ENCODE measurements at places on chromosomes 6 and 20.

DNA sequence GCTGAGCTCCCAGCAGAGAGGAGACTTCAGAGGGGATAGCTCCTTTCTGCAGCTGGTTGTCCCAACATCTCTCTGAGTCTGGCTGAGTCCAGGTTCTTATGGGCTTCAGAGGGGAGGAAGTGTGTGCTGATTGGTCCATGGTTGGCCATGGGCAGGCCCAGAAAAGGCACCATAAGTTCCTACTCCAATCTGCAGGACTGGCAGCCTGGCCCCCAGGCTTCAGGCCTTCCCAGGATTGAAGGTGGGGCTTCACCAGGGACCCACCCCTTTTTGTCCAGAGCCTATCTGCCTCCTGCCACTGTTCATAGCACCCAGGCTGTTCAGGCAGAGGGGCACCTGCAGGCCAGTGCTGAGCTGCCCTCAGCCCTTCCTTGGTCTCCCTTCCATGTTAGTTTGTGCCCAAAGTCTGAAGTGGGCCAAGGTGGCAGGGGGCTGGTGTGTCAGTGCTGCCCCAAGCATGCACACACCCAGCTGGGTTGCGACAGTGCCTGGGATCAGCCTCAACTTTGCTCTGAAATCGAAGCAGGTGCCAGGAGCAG lies 21.6 kb upstream of the TOP1 start:
- peaks cover 36% of the 10 kb centered on the region for H3K4me1 ChIP-seq
- H3K36me3 ChIP-seq, result no peaks in the 10 kb centered on the region
- H3K27me3 ChIP-seq, result no peaks in the 10 kb centered on the region
- DNase-seq, result no peak
- H3K4me3 ChIP-seq, result no peak overlapping the region
- no peak overlapping the region for H3K27ac ChIP-seq

DNA sequence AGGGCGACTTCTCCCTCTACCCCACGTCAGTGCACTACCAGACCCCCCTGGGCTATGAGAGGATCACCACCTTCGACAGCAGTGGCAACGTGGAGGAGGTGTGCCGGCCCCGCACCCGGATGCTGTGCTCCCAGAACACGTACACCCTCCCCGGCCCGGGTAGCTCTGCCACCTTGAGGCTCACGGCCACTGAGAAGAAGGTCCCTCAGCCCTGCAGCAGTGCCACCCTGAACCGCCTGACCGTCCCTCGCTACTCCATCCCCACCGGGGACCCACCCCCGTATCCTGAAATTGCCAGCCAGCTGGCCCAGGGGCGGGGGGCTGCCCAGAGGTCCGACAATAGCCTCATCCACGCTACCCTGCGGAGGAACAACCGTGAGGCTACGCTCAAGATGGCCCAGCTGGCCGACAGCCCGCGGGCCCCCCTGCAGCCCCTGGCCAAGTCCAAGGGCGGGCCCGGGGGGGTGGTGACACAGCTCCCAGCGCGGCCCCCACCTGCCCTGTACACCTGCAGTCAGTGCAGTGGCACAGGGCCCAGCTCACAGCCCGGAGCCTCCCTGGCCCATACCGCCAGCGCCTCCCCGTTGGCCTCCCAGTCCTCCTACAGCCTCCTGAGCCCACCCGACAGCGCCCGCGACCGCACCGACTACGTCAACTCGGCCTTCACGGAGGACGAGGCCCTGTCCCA lies 57.5 kb upstream of the TMEM181 start:
- no peaks in the 10 kb centered on the region for H3K4me1 ChIP-seq
- no peaks in the 10 kb centered on the region for H3K27me3 ChIP-seq
- DNase-seq, result no peak
- no peak overlapping the region for H3K27ac ChIP-seq
- peaks cover 11% of the 10 kb centered on the region for H3K36me3 ChIP-seq

- no peak for DNase-seq
- no peaks in the 10 kb centered on the region for H3K36me3 ChIP-seq
- H3K27ac ChIP-seq, result no peak overlapping the region
- no peak overlapping the region for H3K4me3 ChIP-seq
- H3K4me1 ChIP-seq, result no peaks in the 10 kb centered on the region
Measured at GRCh38 chr6:113009682-113010081, 662.6 kb downstream of the RFPL4B start.

DNA sequence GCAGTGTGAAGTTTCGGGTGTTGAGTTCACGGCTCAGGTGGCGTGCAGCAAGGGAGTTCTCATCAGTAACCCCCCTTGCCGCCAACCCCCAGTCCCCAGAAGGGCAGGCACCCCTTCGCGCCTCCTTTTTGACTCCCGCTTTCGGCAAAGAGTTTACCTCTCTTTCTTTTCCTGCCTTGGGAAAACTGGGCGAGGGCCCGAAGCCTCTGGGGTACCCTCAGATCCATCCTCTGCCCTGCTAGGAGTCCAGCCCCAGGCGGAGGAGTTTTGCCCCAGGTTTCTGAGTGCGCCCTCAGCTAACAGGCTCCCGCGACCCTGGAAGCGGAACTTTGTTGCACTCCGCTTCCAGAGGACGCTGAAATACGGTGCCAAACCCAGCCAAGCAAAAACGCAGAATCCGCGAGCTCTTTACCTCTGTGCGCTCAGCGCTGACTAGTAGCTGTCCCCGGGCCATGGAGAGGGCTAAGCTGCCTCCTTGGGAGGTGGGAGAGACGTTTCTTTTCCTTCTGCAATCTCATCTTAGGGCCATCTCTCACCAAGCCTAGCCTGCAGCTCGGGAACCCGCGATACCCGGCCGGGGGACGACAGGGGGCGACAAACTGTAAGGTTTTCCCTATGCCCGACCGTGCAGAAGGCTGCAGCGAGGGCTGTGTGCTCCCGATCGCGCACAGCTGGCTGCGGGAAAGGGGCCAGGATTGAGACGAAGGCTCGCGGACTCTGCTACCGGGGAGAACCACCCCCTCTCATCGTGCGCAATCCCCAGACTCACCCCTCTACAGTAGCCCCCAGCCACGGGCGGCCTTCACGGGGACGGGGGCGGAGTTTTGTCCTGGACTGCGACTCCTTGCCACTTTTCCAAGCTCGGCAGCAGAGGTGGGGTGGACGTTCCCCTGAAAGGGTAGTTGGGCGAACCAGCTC lies 2.7 kb upstream of the PAX1 start:
- H3K36me3 ChIP-seq, result no peaks in the 10 kb centered on the region
- no peak overlapping the region for H3K27ac ChIP-seq
- no peaks in the 10 kb centered on the region for H3K4me1 ChIP-seq
- H3K4me3 ChIP-seq, result no peak overlapping the region

DNA sequence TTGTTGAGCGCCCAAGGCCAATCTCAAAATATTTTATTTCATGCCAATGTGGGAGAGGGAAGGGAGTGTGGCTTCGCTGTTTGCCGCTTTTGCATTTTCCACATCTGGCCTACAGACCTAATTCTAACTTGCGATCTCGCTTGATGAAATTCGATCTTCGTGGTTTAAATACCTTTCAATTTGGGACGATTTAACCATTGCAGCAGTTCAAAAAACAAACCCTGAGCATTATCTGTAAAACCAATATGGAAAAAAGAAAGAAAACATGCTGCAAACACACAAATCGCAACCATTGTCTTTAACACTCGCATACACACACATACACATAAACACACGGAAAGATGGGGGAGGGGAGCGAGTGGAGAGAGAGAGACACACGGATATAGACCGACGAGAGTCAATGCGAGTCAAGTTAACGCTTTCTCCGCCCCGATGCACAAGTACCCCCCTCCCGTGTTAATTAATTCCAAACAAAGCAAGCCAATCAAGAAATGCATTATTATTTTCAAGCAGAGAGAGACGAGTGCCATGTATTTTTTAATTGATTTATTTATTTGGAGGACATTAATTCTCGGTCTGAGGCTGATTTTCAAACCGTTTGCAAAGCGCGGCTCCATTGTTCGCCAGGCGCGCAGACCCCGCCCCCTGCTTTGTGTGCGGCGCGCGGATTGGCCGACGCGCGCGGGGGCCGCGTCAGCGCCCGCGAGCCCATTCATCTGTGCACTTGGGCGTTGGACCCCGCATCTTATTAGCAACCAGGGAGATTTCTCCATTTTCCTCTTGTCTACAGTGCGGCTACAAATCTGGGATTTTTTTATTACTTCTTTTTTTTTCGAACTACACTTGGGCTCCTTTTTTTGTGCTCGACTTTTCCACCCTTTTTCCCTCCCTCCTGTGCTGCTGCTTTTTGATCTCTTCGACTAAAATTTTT lies at the start of gene MARCKS:
TSS of gene MARCKS (plus strand) at position 721 of the 931 bp plus-strand sequence. CDS start 401 bp downstream, outside the sequence.
- H3K27ac ChIP-seq, result peak within 1 kb of the TSS; percentile 70
- peaks cover 4% of the 10 kb centered on the region for H3K36me3 ChIP-seq
- H3K4me3 ChIP-seq, result no peak within 1 kb of the TSS
- H3K4me1 ChIP-seq, result peaks cover 12% of the 10 kb centered on the region
- H3K27me3 ChIP-seq, result peaks cover 25% of the 10 kb centered on the region
- no peak for DNase-seq

DNA sequence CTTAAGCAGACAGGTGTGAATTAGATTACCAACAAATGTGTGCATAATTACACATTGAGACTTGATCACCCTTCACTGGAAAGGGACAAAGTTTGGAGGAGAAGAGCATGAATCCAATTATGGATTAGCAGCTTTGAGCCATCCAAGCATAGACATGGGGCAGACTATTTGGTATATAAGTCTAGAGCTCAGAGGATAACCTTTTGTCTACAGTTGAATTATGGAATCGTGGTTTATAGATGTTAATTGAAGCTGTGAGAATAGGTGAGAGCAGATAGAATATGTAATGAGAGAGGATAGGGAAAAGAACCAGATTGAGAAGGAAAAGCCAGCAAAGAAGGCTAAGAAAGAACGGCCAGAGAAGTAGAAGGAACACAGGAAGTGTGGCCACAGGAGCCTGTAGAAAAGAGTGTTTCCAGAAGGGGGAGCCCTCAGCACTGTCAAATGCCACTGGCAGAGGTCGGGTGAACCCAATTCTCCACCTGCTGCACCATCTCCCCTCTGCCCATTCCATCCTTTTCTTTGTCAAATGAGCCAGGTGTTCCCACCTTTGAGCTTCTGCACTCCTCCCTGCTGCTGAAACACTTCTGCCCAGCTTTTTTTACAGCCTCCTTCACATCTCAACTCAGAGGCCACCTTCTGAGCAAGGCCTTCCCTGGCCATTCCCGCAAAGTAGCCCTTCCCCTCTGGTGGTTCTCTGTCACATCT lies 7.3 kb downstream of the DNTTIP1 start:
- H3K27me3 ChIP-seq, result no peaks in the 10 kb centered on the region
- peaks cover 27% of the 10 kb centered on the region for H3K36me3 ChIP-seq
- peaks cover 11% of the 10 kb centered on the region for H3K4me1 ChIP-seq
- peak overlapping the region; percentile 4 for H3K27ac ChIP-seq

GRCh38 chr6:87785229-87785862 lies 83.3 kb upstream of the AKIRIN2 start:
- no peaks in the 10 kb centered on the region for H3K36me3 ChIP-seq
- no peak for DNase-seq
- H3K4me3 ChIP-seq, result no peak overlapping the region
- H3K27ac ChIP-seq, result no peak overlapping the region

DNA sequence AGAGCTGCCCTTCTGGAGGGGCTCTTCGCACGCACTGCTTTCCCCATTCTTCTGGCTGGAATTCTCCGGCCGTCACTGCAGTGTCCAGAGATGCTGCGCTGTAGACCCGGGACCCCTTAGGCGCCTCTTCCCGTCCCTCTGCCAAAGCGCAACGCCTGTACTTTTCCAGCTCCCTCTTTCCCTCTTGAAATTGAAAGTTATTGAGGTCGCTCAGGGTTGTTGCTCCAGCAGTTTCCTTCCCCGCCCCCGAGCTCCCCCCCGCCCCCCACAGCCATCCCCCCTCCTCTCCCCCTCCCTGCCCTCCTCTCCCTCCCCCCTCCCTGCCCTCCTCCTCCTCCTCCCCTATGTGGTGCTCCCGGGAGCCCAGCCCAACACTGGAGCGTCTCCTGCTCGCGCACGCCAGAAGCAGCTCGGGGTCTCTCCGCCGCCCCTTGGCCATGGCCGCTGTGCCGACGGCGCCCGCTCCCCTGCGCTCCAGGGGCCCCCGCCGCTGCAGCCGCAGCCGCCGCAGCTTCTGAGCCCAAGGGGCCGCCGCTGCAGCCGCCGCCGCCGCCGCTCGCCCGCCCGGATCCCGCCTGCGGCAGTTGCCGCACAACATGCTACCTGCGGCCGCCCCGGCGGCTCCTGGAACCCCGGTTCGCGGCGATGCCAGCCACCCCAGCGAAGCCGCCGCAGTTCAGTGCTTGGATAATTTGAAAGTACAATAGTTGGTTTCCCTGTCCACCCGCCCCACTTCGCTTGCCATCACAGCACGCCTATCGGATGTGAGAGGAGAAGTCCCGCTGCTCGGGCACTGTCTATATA lies at the start of gene RSPO3:
TSS of gene RSPO3 (plus strand) at position 374 of the 804 bp plus-strand sequence. CDS start 522 bp downstream, outside the sequence.
- no peak within 1 kb of the TSS for H3K27ac ChIP-seq
- H3K36me3 ChIP-seq, result no peaks in the 10 kb centered on the region
- H3K27me3 ChIP-seq, result peaks cover 42% of the 10 kb centered on the region

DNA sequence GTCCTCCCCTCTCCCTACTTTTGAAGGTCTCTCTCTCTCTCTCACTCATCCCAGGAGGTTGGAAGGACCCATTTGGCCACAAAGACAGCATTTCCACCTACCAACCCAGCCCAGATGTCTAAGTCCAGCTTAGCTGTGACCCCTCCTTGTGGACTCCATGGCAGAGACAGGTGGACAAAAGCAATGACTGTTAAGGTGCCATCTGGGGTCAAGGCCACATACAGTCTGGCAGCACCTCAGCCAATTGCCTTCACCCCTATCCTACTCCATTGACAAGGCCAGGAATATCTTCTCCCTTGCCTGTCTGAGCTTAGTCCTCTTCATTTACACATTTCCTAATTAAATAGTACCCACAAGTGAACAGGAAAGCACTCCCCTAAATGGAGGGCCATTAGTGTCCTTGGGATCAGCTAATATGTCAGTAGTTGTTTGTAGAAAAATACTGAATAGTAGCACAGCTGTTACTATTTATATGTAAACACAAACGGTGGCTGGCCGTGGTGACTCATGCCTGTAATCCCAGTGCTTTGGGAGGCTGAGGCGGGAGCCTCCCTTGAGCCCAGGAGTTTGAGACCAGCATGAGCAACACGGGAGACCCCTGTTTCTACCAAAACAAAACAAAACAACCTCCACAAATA lies 28.8 kb downstream of the GCM1 start:
- H3K27ac ChIP-seq, result no peak overlapping the region
- H3K4me1 ChIP-seq, result no peaks in the 10 kb centered on the region
- H3K27me3 ChIP-seq, result peaks cover 9% of the 10 kb centered on the region
- no peak overlapping the region for H3K4me3 ChIP-seq
- no peaks in the 10 kb centered on the region for H3K36me3 ChIP-seq

DNA sequence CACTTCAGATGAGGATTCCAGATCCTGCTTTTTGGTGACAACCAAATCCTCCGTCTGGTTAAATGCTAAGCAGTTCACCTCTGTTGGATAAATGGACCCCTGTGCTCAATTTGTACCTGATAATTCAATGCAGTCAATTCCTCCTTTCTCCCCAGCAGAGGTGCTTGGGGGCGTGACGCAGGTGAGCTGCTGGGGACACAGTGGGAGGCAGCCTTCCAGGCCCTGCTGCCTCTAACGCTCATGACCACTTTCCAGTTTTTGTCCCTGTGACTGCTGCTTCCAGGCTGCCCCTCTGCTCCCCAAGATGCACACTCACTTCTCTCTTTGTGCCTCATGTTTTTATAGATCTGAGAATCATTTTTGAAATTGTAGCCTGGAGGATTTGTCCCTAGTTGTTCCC lies 78.5 kb downstream of the TTLL2 start:
- no peak for DNase-seq
- no peaks in the 10 kb centered on the region for H3K36me3 ChIP-seq
- H3K4me1 ChIP-seq, result no peaks in the 10 kb centered on the region
- peaks cover 13% of the 10 kb centered on the region for H3K27me3 ChIP-seq
- H3K4me3 ChIP-seq, result no peak overlapping the region

GRCh38 chr6:151916680-151917164 lies 109.2 kb downstream of the ESR1 start:
- H3K4me3 ChIP-seq, result no peak overlapping the region
- H3K4me1 ChIP-seq, result no peaks in the 10 kb centered on the region
- DNase-seq, result no peak
- H3K36me3 ChIP-seq, result peaks cover 4% of the 10 kb centered on the region

GRCh38 chr20:995170-995569 lies 6.9 kb downstream of the RSPO4 start:
- H3K4me3 ChIP-seq, result no peak overlapping the region
- H3K36me3 ChIP-seq, result no peaks in the 10 kb centered on the region
- no peaks in the 10 kb centered on the region for H3K4me1 ChIP-seq
- no peak for DNase-seq
